ENCODE measurements at places on chromosomes 16 and 17. TPM values are rescaled to one million over a fixed set of nuclear protein-coding genes. Genes with fewer than 3 reads are reported as not detected.

SOST gene
- total RNA-seq, result not detected

TBC1D3E gene
- total RNA-seq, result not detected

DNA sequence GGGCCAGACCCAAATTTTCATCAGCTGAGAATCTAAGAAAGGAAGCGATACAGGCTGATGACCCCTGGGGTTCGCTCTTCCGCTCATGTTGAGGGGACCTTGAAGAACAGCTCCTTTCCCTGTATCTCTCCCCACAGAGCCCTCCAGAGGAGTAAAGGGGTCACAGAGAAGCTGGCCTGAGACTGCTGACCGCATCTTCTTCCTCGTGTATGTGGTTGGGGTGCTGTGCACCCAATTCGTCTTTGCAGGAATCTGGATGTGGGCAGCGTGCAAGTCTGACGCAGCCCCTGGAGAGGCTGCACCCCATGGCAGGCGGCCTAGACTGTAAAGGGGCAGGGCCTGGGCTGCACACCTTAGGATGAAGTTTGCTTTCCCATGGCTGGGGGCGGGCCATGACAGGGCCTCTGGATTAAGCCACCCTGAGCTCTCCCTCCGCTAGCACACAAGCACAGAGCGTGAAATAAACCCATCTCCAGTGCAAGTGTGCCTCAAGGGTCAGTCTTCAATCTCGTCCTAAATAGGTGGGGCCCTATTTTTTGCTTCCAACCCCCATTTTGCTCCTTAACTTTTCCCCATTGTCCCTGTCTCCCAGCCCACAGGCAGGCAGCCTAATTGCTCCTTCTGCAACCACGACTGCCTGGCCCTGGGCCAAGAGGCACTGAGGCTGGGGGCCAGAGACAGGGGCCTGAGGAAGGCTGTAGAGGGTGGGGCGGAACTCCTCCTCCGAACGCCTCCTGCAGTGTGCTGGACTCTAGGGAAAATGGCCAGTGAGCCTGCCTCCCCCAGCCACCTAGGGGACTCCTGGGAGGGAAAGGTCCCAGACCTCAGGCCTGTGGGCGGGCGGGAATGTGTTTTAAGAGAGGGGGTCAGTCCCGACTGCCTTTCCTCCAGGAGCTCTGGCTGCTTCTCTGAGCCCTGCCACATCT lies 3.6 kb downstream of the ZACN start:
- DNase-seq, result no peak

GRCh38 chr17:45904866-45905265 lies 10.5 kb downstream of the MAPT start:
- DNase-seq, result no peak

KRT27 gene
- total RNA-seq, result not detected

CACNG1 gene
- total RNA-seq, result not detected

GRCh38 chr17:75270218-75270965 lies 639 bp downstream of the MIF4GD start:
- DNase-seq, result peak; percentile 42

ARL16 gene
- total RNA-seq, result 22.7 TPM

DNA sequence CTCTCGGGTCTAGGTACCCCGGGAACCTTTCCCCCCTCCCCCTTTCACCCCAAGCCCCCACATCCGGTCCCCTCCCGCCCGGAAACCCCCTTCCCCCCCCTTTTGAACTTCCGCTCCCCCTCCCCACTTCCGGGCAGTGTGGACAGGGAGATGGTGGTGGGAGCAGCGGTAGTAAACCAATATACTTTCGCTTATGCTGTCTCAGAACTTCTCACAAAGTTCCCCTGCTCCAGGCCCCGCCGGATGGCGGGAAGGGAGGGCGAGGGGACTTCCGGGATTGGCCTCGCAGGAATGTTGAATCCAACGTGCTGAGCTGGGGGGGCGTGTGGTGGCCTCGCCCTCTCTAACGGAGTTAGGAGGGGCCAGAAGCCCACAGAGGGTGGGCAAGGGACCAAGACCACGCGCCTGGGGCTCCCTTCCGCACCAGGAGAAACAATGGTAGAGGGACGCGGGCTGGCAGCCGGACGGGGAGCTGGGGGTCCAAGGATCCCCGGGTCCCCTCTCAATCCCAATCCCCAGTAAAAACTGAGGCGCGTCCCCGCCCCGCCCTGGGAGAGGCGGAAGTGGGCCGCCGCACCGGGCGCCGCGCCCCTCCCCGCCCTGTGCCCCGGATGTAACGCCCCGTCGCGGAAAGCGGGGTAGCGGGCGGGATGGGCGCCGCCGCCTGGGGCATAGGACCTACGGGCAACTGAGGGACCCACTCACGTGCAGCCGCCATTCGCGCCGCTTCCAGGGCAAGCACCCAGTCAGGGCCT lies 742 bp downstream of the PFN1 start:
- no peak for DNase-seq

GRCh38 chr17:62630365-62631085 lies 3.1 kb downstream of the MRC2 start:
- DNase-seq, result no peak

Data from foreskin keratinocyte (primary cell).